Activated naive CD4-positive, alpha-beta T cell treated with anti-CD3 and anti-CD28 coated beads, Interleukin-2, amount 10 ng/mL, durations not matched to agents 5 hours and 36 hours (primary cell): ENCODE measurements at places on chromosomes 5 and 9. TPM values are rescaled to one million over a fixed set of nuclear protein-coding genes. Genes with fewer than 3 reads are reported as not detected.

LURAP1L gene
- not detected for total RNA-seq

FABP6 gene
- total RNA-seq = not detected

TAF11L10 gene
- not detected for total RNA-seq

IL33 gene
- not detected for total RNA-seq

DNAH5 gene
- total RNA-seq = not detected
